ENCODE measurements at places on chromosomes 7 and 10. TPM values are rescaled to one million over a fixed set of nuclear protein-coding genes. Genes with fewer than 3 reads are reported as not detected.

FAM25G gene
- not detected for total RNA-seq

SNX10 gene
- 13.3 TPM for total RNA-seq

SYNPO2L gene
- 0.11 TPM for total RNA-seq

TAS2R5 gene
- 0.90 TPM for total RNA-seq

GIMAP6 gene
- total RNA-seq: 0.18 TPM

CREB5 gene
- total RNA-seq: 1.1 TPM

DNA sequence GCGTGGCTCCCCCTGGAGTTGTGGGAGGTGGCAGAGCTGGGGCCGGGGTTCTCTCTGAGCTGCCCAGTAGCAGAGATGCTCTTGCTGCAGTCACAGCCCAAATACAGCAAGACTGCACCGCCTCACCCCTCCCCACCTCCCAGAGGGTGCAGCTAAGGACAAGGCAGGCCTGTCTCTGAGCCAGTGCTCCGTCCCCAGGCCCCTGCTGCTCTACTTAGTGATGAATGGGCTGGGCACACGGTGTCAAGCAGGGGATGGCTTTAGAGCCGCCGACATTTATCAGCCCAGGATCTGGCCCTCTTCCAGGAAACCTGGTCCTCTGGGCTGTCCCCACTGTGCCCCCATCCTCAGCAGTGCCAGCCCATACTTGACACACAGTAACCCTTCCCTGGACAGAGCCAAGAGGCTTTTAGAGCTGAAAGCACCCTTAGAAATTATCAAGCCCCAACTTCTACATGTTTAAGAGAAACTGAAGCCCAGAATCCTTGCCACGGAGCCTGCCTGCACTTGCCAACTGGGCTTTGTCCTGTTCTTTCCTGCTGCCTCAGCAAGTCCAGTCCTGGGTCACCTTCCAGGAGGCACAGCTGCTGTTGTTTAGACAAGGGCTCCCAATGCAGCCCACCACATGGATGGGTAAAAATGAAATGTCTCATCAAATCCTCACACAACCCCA lies 137.1 kb upstream of the UNC5B start:
- H3K4me3 ChIP-seq: no peak overlapping the region
- peaks cover 30% of the 10 kb centered on the region for H3K4me1 ChIP-seq
- H3K36me3 ChIP-seq: no peaks in the 10 kb centered on the region

GRCh38 chr10:75599875-75600648 lies 168.6 kb downstream of the LRMDA start:
- H3K27ac ChIP-seq: no peak overlapping the region
- no peak overlapping the region for H3K4me3 ChIP-seq
- DNase-seq: no peak
- H3K4me1 ChIP-seq: peaks cover 48% of the 10 kb centered on the region

DNA sequence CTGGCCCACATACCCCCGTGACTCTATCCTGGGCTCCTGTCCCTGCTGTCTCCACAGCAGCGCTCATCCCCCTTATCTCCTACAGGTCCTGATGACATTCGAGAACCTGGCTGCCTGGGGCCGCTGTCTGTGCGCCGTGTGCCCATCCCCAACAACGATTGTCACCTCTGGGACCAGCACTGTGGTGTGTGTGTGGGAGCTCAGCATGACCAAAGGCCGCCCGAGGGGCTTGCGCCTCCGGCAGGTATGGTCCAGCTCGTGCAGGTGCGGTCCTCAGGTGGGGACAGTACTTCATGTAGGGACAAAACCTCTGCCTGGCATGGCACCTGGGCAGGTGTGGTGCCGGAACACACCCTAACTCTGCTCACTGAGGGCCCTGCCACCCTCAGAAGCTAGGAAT lies 30.4 kb upstream of the LRRC18 start:
- H3K36me3 ChIP-seq: no peaks in the 10 kb centered on the region
- H3K4me1 ChIP-seq: no peaks in the 10 kb centered on the region
- H3K27ac ChIP-seq: no peak overlapping the region
- no peak for DNase-seq
- no peaks in the 10 kb centered on the region for H3K27me3 ChIP-seq
- no peak overlapping the region for H3K4me3 ChIP-seq

GRCh38 chr7:143255564-143255963 lies 7.7 kb upstream of the GSTK1 start:
- H3K27me3 ChIP-seq: no peaks in the 10 kb centered on the region
- no peak for DNase-seq
- no peaks in the 10 kb centered on the region for H3K4me1 ChIP-seq
- no peak overlapping the region for H3K4me3 ChIP-seq
- no peak overlapping the region for H3K27ac ChIP-seq

- no peaks in the 10 kb centered on the region for H3K27me3 ChIP-seq
- no peaks in the 10 kb centered on the region for H3K36me3 ChIP-seq
- DNase-seq: no peak
These were observed 70.7 kb upstream of the MKX start for GRCh38 chr10:27816320-27816719.

DNA sequence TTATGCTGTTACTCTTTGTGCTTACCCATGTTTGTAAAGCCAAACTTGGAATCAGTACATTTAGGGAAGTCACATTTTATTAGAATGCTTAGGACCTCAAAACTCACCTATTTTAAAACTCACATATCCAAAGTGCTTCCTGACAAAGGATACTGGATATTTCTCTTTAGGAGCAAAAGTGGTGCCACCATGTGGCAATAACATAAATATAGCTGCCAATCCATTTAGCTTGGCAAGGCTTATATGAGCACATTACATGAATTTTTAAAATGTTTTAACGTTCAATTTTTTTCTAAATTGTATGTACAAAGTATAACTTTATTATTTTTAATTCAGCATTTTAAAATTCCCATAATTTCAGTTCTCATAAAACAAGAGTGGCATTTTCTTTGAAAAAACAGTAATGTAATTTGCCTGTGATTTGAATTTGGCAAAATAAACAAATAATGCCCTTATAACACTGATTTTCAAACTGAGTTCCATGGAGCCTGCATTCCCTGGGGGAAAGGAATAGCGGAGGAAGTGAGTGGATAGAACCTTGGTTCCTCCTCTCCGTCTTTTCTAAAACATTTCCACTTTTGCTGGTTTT lies 75.4 kb downstream of the HDAC9 start:
- peaks cover 20% of the 10 kb centered on the region for H3K4me1 ChIP-seq
- H3K27ac ChIP-seq: no peak overlapping the region
- no peak for DNase-seq
- H3K27me3 ChIP-seq: no peaks in the 10 kb centered on the region

DNA sequence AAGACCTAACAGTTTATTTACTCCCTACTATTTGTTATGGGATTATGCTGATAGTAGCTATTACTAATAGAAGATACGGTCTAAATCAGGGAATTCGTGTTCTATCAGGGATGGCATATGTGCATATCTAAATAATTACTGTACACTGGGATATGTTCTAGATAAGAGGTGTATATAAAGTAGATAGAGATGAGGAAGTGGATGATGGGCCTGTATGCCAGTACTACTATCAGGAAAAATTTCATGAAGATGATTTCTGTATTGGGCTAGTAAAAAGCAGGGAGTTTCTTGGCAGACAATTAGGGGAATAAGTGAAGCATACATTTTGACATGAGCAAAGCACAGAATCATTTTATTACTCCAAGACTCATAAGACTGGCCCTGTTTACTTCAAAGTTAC lies 26.2 kb downstream of the PTPN12 start:
- H3K27ac ChIP-seq: peak overlapping the region; percentile 21
- no peak for DNase-seq
- no peaks in the 10 kb centered on the region for H3K27me3 ChIP-seq
- no peaks in the 10 kb centered on the region for H3K36me3 ChIP-seq
- no peak overlapping the region for H3K4me3 ChIP-seq

GRCh38 chr7:53397911-53398310 lies 362.5 kb downstream of the POM121L12 start:
- DNase-seq: no peak
- H3K27ac ChIP-seq: no peak overlapping the region
- H3K4me1 ChIP-seq: no peaks in the 10 kb centered on the region
- H3K27me3 ChIP-seq: no peaks in the 10 kb centered on the region
- no peaks in the 10 kb centered on the region for H3K36me3 ChIP-seq

GRCh38 chr10:1661416-1661815 lies 75.9 kb downstream of the ADARB2 start:
- no peak overlapping the region for H3K27ac ChIP-seq
- peaks cover 24% of the 10 kb centered on the region for H3K4me1 ChIP-seq
- no peak for DNase-seq

DNA sequence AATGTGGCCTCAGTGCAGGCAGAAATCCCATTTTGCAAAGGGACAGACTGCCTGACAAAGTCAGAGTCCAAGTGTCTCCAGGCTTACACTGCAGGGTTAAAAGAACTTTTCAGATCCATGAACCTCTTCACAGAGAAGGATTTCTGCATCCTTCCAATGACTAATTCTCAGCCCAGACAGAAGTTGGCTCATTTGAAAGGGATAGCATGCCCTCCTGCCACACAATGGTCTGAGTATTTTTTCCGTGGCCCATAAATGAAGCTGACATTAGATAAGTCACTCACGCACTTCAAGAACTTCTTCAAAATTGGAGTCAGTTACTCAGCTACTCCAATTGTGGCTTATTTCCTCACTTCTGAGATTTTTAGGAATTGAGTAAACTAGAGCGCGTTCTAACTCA lies 170.2 kb downstream of the PLXNA4 start:
- no peak for DNase-seq
- H3K36me3 ChIP-seq: no peaks in the 10 kb centered on the region
- no peak overlapping the region for H3K4me3 ChIP-seq
- H3K27ac ChIP-seq: no peak overlapping the region
- H3K27me3 ChIP-seq: no peaks in the 10 kb centered on the region

GRCh38 chr10:17607603-17608332 lies 9.4 kb downstream of the HACD1 start:
- no peak overlapping the region for H3K4me3 ChIP-seq
- no peak overlapping the region for H3K27ac ChIP-seq
- H3K4me1 ChIP-seq: no peaks in the 10 kb centered on the region
- H3K27me3 ChIP-seq: no peaks in the 10 kb centered on the region
- DNase-seq: no peak
- H3K36me3 ChIP-seq: peaks cover 3% of the 10 kb centered on the region

GRCh38 chr7:101518336-101518735 lies 110.8 kb downstream of the MYL10 start:
- H3K4me1 ChIP-seq: peaks cover 18% of the 10 kb centered on the region
- DNase-seq: no peak
- no peaks in the 10 kb centered on the region for H3K36me3 ChIP-seq

DNA sequence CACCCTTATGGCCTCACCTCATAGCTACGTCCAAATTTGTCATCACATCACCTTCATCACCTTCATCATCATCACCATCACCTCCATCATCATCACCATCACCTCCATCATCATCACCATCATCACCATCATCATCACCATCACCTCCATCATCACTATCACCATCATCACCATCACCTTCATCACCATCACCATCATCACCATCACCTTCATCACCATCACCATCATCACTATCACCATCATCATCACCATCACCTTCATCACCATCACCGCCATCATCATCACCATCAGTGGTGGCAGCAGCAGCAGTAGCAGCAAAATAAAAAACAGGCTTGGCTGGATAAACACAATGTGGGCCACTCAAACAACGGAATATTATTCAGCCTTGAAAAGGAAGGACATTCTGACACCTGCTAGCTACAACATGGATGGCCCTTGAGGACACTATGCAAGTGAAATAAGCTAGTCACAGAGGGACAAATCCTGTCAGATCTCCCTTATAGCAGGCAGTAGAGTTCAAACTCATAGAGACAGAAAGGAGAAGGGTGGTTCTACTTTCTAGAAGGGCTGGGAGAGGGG lies 47.7 kb upstream of the PDGFA start:
- no peak for DNase-seq
- H3K36me3 ChIP-seq: no peaks in the 10 kb centered on the region
- H3K4me3 ChIP-seq: no peak overlapping the region
- no peaks in the 10 kb centered on the region for H3K27me3 ChIP-seq
- H3K27ac ChIP-seq: no peak overlapping the region

DNA sequence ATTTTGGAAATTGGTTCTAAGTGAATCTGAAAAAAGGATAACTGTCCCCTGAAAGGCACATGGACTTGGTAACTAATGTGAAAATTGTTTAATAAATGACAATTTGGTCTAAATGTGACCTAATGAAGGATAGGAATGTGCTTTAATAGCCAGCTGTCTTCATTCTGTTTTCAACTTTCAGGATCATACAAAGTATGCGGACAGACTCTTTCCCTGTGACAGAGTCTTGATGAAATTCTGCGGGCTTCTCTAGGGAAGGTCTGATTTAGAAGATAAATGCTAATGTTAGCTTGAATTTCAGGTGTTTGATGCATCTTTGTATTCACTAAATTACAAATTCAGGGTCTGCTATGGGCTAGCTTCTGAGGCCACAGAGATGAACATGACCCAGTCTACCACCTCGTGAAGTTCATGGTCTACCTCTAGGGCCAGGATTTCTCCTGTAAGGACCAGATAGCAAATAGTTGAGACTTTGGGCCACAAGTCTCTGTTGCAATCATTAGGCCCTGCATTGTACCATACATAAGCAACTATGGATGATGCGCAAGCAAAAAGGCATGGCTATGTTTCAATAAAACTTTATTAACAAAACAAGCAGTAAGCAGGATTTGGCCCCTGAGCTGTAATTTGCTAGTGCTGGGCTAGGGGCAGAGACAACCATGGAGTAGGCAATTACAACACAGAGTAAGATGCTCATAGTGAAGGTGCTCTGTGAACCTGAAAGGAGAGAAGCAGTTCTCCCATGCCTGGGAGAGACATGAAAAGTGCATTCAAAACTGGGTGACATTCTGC lies 368.6 kb downstream of the INHBA start:
- no peaks in the 10 kb centered on the region for H3K36me3 ChIP-seq
- no peak overlapping the region for H3K4me3 ChIP-seq
- no peaks in the 10 kb centered on the region for H3K27me3 ChIP-seq
- no peak overlapping the region for H3K27ac ChIP-seq
- 0 out of 2 replicates have a peak, but pooled peaks cover 4% of the 10 kb centered on the region for H3K4me1 ChIP-seq
- DNase-seq: no peak

DNA sequence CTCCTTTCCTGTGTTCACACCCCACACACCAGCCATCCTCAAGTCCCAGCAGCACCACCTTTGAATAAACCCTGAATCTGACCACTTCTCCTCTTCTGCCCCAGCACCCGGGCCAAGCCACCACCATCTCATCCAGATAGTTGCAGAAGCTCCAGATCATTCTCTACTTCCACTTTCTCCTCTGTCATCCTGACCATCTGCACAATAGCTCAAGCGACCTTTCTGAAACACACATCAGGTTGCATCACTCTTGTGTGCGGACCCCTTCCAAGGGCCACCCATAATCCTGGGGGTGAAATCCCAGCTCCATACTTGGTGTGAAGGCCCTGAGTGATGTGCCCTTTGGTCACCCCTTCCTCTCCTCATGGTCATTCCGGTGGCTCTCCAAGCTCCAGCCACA lies 187.4 kb upstream of the GALNT17 start:
- no peak overlapping the region for H3K4me3 ChIP-seq
- no peak for DNase-seq
- H3K27ac ChIP-seq: no peak overlapping the region
- 0 out of 2 replicates have a peak, but pooled peaks cover 2% of the 10 kb centered on the region for H3K4me1 ChIP-seq
- H3K36me3 ChIP-seq: peaks cover 27% of the 10 kb centered on the region

DNA sequence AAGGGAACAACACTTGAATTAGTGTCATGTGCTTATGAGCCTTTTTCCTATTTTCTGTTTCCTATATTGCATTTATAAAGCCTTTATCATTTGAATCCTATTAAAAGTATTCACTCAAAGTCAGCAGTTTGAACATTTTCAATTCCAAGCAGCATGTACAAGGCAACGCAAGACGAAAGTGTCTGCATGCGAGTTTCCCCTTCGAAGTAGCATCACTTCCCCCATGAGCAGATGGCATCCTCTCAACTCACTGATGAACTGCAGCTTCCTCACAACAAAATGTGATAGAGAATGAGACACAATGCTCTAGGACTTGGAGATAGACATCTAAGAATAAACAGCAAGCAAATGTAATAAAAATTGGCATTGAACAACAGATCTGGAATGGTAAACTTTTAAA lies 270.7 kb downstream of the PRPF18 start:
- DNase-seq: no peak
- no peaks in the 10 kb centered on the region for H3K27me3 ChIP-seq
- H3K4me3 ChIP-seq: no peak overlapping the region
- H3K36me3 ChIP-seq: no peaks in the 10 kb centered on the region
- no peak overlapping the region for H3K27ac ChIP-seq
- no peaks in the 10 kb centered on the region for H3K4me1 ChIP-seq

Measured in WTC11 (cell line).